ENCODE measurements at places on chromosomes 1 and 21.

GRCh38 chr21:34554227-34554626 lies 42.2 kb upstream of the KCNE1 start:
- DNase-seq: no peak

- no peak for DNase-seq
Observed at GRCh38 chr1:168092566-168093355, 44.0 kb downstream of the GPR161 start.

GRCh38 chr1:36522021-36522420 lies 39.3 kb upstream of the CSF3R start:
- no peak for DNase-seq

DNA sequence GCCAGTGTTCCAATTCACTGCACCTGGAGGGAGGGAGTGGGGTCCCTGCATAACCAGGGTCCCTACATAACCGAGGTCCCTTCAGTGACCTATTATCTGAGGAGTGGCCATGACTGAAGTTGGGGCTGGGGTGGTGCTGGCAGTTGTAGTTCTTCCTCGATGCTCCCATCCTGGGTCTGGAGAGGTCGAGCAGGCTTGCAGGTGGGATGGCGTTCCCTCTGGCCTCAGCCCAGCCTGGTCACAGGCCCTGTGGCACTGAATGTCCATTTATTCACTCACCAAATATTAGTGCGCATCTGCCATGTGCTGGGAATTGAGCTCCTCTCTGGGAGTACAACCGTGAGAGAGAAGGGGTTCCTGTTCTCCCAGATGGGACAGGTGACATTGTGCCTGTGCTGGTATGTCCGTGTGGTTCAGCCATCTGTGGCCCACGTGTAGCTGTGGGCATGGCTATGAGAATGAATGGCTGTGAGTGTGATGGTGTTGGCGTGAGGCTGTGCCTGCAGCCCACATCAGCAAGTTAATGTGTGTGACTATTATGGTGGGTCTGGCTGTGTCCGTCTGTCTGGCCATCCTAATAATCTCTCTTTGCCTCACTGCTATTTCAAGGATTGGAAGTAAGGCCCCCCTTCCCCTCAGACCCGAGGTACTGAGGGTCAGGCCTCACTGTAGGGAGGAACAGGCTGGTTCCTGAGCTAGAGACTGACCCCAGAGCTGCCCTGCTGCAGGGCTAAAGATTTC lies 3.9 kb upstream of the SLC6A9 start:
- DNase-seq: no peak

GRCh38 chr1:169868978-169869377 lies 24.7 kb downstream of the SCYL3 start:
- no peak for DNase-seq

DNA sequence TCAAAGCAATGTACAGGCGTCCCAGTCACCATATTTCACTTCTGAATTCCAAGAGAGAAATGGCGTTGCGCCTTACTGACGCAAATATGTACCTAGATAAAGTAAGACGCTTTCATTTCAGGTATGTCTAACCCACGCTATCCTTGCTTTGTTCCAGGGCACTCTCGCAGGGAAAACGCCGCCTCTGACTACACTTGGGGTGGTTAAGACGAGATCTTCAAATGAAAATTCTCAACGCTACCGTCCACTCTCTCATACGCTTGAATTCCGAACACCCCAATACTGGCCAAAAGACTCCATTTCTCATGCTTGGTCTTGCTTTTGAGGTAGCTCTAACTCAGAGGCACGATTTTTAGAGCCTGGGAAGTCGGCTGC lies 736 bp upstream of the ZMPSTE24 start:
- no peak for DNase-seq

DNA sequence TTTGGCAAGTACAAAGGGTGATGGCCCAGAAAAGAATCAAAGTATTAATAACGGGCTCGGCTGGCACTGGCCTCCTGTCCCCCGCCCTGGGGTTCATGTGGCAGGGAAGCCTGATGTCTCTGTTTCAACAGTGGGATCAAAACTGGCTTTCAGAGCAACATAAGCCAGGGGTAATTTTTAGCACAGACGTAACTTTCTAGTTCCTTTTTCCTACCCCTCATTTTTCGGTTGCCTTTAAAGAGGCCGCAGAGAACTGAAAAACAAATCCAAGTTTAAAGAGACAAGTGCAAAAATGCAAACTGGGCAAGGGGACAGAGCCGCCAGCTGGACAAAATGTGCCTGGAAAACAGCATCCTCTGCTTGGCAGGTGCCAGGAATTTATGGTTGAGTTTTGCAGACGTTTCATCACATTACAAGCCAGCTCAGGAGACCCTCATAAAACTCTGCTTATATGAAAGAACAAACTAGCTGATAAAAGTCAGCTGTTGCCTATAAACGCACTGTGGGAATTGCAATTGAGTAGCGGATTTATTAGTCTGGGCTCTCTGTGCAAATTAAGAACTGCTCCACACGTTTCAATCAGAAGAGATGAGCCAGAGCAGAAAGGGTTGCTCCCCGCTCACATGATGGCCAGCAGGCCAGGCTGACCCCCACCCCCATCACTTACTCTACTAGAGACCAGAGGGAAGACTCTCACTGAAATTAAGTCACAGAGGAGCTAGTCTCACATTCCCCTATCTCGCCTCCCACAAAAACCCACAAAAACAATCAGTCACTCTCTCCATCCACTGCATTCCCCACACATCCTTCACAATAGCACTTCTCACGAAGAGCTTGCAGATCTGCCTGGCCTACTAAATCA lies 15.8 kb upstream of the CDCA8 start:
- DNase-seq: no peak
